Stimulated activated CD8-positive, alpha-beta memory T cell treated with anti-CD3 and anti-CD28 coated beads, Interleukin-15, amount 100 ng/mL, for 4 hours (primary cell): ENCODE measurements at places on chromosomes 3 and 15.

GRCh38 chr3:149965278-149965677 is 5.4 kb downstream of the PFN2 start:
- no peak for DNase-seq

DNA sequence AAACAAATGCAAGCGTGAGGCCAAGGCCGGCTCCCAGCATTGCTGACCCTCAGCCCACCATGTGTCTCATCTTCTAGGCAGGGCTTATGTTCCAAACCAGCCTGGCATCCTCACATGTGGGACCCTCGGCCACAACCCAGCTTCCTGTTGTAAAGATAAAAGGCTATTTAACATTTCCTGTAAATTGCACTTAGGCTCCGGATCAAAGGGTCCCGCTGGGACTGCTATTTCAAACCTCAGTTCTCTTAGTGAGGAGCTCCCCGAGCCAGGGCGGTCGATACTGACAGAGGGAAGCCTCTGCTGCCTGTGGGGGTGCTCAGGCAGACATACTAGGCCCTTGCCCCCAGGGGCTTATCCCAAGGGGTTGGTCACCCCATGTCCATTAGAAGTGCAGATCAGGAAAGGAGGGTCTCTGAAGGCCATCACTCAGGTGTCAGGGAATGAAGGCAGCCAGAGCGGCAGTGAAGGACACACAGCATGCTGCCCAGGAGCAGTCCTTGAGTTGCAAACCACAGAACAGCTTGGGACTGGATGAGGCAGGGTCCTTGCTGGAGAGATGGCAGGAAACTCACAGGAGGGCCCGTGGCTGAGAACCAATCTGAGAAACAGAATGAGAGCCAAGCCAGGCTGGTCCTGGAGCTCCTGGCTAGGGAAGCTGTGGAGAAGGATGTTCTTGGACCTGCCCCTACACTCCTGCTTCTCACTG is 239.9 kb downstream of the TLE3 start:
- no peak for DNase-seq

DNA sequence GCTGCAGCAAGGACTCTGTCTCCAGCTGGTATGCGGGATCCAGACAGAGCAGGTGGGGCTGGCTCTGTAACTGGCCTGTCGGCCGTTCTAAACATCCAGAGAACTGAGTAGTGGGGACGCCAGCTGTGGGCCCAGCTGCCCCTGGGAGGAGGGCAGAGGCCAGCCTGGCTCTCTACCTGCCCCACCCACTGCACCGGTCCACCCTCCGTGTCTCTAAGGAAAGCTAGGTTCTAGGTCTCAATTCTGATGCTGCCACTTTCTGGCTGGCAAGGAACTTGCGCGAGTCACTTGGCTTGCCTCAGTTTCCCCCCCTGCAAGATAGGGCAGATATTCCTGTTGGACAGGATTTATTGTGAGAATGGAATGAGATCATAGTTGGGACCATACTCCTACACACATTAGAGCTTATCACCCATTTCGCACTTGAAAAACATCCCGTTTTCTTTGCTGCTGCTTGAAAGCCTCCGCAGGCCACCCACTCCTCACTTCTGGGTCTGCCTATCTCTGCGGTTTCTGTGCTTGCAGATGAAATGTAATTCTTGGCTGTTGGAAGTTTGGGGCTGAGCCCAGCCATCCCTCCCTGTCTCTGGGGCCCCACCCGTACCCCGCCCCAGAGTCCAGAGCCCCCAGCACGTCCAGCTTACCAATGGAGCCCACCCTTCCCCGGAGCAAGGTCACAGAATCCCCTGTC is 65.8 kb downstream of the IQSEC1 start:
- no peak for DNase-seq

- DNase-seq, result no peak
Measured at GRCh38 chr15:100059521-100059920, 282.3 kb downstream of the ADAMTS17 start.

- DNase-seq, result no peak
Measured at GRCh38 chr3:44050101-44050500, 191.6 kb upstream of the TOPAZ1 start.

- DNase-seq, result no peak
Measured at GRCh38 chr3:99762901-99763300, 54.8 kb upstream of the CMSS1 start.

- no peak for DNase-seq
Measured at GRCh38 chr15:89114990-89115389, 26.7 kb downstream of the ABHD2 start.

- DNase-seq, result no peak
Measured at GRCh38 chr3:191254098-191254873, 55.2 kb downstream of the OSTN start.

DNA sequence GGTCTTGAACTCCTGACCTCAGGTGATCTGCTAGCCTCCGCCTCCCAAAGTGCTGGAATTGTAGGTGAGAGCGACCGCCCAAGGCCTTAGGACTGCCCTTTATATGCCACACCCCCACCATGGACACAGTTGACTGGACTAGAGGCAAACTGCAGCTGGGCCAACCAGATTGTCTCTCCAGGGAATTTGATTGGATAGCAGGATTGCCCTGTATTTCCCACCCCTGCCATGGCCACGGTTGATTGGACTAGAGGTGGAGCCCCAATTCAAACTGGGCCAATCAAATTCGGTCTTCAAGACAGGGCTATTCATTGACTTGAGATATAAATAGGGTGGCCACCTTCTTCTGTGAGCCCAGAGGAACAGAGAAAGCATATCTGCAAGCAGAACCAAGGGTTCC is 6.9 kb upstream of the CLPX start:
- no peak for DNase-seq

GRCh38 chr3:31184261-31185061 is 290.0 kb upstream of the GADL1 start:
- no peak for DNase-seq

- DNase-seq, result no peak
Measured at GRCh38 chr3:143483214-143483613, 363.6 kb downstream of the CHST2 start.

DNA sequence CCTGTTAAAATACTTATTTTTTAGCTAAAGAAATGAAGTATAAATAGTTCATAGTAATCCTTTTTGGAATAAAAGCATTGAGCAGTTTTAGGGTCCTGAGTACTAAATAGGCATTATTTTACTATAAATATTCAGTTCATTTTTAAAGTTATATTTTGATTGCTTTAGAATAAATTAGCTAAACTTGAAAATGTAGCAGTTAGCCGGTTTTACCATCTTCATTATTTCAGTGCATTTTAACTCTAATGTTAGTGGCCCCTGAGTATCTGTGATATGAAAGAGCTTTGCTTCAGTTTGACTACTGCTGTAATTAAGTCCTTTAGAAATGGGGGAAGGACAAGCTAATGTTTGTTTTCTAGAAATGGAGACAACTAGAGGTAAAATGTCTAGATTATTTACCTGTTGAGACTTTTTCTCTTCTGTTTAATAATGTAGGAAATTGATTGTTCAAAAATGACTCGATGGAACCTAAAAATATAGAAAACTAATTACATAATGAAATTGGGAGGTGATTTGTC is 3.6 kb downstream of the SMC4 start:
- DNase-seq, result no peak

DNA sequence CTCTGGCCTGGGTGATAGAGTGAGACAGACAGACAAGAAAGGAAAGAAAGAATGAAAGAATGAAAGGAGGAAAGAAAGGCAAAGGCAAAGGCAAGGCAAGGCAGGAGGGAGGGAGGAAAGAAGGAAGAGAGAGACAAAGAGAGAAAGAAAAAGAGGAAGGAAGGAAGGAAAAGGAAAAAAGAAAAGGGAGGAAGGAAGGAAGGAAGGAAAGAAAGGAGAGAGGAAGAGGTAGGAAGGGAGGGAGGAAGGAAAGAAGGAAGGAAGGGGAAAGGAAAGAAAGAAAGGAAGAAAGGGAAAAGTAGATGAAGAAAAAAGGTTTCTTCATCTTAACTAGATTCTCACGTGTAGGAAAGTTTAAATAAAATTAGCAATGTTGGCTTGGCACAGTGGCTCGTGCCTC is 142.2 kb downstream of the GREM1 start:
- DNase-seq, result no peak

DNA sequence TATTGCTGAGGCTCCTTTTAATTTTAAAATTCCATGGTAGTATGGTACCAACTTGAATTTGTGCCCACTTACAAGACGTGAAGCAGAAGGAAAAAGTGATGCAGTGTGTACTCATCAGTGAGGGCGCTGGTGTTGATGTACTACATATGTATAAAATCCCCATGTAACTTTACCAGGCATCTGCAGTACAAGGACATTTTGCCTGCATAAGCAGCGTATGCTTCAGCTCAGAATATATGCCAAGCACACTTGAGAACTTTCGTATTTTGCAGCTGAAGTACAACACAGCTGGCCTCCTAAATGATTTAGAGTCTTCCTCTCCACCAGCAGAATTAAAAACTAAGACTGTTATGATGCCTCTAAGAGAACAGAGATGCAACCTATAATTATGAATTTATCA is 108.9 kb downstream of the RYR3 start:
- DNase-seq, result no peak

GRCh38 chr3:10423171-10423882 is 82.1 kb downstream of the ATP2B2 start:
- DNase-seq, result no peak

- DNase-seq, result no peak
Measured at GRCh38 chr3:5275529-5275928, 88.0 kb downstream of the EDEM1 start.

DNA sequence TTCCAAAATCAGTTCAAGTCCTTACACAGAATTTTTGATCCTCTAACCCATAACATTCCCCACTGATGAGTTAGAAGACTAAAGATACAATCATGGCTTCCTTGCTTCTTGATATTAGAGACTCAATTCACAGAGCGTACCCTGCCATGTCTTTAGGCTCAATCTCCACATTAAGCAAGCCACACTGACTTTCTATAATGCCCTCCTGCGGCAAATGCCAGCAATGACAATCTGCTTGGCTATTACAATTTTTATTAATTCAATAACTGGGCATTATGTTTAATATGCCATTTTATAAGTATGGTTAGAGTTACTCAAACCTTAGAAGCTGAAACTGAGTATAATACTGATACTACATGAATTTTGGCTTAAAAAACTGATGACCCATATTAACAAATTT is 479.7 kb upstream of the NR2F2 start:
- DNase-seq, result no peak

GRCh38 chr3:23968463-23969184 is 23.5 kb downstream of the NR1D2 start:
- no peak for DNase-seq

DNA sequence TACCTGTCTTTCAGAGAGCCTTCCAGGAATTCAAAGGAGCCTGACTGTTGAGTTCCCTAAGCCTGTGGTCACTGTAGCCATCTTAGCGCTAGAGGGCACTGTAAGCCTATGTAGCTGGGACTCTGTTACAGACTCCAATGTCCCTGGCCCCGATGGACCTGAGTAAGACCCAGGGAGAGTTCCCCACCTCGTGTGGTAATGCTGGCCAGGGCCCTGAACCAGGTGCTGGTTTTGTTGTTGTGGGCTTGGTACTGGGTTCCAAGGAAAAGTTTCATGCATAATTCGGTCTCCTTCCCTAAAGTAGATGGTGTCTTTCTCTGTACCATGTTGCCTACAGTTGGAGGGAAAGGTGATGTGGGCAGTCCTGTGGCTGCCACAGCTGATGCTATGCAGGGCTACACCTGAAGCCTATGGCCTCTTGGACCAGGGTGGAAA is 32.4 kb downstream of the CDAN1 start:
- DNase-seq, result no peak

DNA sequence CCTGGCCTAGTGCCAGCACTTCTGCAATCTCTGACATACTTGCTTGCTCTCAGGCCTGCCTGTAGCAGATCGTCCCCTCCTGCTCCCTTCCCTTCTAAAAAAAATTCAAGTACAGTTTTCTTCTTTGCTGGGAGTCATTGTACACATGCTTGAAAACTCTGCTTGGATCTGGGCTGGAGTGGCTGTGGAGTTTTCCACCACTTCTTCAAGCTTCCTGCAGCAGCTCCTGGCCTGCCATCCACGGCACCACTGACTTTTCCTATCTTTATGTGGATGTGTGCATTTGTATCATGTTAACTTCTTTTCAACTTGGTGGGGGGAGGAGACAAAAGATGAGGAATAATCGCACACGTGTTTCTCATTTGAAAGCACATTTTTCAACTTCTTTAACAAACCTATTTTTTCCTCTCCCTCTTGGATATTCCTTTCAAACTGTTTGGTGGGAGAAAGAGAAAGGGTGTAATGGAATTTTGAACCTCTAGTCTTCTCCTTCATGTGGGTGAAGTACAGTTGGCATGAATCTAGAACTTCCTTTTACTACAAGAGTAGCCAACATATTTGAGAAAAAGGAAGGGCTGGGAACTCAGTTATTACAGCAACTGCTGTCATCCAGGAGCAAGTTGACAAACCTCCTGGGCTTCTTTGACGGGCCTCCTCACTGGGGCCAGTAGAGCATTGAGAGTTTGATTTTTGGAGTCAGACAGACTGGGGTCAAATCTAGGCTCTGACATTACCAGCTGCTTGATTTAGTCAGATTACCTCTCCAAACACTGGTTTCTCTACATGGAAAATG is 61.2 kb upstream of the LRTM1 start:
- DNase-seq, result no peak

DNA sequence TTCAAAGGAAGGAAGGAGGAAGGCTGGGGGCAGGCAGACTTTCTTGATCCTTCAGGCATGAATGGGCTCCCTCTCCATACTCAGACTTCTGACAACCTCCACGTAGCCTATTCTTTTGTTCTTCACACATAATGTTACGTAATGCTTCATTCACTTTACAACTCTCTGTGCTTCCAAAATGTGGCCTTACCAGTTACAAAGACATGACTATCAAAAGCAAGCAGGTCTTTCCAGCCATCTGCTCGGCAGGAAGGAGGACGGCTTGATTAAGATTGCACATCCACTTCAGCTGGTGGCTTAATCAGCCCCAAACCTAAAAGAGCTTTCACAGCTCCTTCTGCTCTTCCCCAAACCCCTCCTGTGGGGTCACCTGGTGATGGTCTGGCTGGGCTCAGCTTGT is 263.2 kb downstream of the XXYLT1 start:
- no peak for DNase-seq

GRCh38 chr15:66884115-66884622 is 181.2 kb upstream of the SMAD3 start:
- no peak for DNase-seq

DNA sequence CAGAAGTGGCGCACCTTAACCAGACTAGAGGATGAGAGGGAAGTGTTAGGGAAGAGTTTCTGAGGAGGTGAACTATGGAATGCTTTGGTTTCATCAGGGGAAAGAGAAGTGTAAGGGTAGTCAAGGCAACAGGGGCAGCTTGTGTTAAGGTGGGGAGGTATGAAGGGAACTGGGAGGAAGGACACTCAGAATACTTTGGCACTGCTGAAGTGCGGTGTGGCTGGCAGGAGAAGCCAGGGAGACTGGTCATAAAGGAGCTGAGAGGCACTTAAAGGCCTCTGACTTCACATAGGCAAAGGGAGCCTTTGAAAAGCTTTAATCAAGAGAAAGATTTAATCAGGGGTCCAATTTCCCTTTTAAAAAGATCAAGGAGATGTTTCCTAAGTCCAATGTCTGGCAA is 129.0 kb downstream of the ERC2 start:
- DNase-seq, result no peak

DNA sequence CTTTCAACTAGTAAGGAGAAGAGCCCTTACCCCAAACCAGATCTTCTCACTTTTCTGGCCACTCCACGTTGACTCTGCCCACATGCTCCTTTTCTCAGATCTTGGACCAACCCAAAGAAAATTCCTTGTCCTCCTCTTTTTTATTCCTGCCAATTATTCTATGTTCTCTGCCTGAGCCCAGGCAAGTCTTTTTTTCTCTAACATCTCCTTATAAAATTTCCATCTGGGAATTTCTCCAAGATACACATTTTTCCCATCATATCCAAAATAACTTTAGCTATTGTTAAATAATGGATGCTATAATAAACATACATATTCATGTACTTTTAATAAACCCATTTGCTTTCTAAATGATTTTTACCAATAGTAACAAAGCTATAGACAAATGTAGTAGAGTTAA is 726.0 kb upstream of the ZNF385D start:
- no peak for DNase-seq
